ENCODE measurements at places on chromosomes 4 and X.

GRCh38 chrX:148995661-148996060, 495.2 kb downstream of the AFF2 start:
- no peak for DNase-seq

- no peak for DNase-seq
Observed at GRCh38 chr4:26069218-26069617, 155.2 kb downstream of the SMIM20 start.

- DNase-seq, result no peak
Observed at GRCh38 chrX:24232796-24233195, 81.1 kb downstream of the SUPT20HL2 start.

GRCh38 chrX:106949366-106949765, 29.2 kb downstream of the CLDN2 start:
- DNase-seq, result no peak

GRCh38 chr4:26807330-26807729, 53.3 kb upstream of the STIM2 start:
- DNase-seq, result no peak

Data from NCI-H510A treated with DMSO at 0.1 percent for 48 hours (cell line).